ENCODE measurements at places on chromosomes 2 and 18.
A peak's percentile ranks its signal among the peaks of the same experiment; 100 is the strongest.

DNA sequence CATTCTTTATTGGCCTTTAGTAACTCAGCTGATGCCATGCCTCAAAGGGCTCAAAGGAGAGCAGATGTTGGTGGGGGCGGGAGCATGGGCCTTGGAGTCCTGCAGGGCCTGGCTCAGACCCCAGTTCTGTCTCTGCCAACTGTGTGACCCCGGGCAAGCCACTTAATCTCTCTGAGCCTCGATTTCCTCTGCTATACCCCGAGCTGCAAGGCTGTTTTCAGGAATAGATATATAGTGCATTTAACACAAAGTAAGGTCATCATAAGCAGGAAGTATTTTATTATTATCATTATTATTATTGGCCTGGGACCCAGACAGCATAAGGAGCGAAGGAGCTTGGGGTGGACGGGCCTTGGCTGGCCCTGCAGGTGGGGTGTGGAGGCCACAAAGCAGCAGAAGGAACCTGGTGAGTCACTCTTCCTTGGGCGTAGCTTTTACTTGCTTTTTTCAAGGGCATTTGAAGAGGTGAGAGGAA, 162.7 kb downstream of the INHBB start:
- DNase-seq, result no peak

DNA sequence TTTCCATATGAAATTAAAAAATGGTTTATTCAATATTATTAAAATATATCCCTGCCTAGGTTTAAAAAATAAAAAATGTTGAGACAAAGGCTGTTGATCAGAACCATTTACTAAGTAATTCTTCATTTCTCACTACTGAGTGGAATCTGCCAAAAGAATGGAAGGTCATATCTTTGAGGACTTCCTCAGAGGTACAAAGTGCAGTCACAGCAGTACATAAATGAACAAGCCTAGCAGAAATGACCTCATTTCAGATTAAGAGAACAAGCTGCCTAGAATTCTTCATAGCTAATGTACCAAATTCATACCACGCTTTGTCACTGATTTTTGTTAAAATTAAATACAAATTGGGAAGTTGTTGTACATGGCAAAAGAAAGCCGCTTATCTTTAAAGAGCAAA, 318.9 kb upstream of the TFPI start:
- no peak for DNase-seq

GRCh38 chr2:180222644-180223043, 215.5 kb upstream of the CWC22 start:
- DNase-seq, result no peak

DNA sequence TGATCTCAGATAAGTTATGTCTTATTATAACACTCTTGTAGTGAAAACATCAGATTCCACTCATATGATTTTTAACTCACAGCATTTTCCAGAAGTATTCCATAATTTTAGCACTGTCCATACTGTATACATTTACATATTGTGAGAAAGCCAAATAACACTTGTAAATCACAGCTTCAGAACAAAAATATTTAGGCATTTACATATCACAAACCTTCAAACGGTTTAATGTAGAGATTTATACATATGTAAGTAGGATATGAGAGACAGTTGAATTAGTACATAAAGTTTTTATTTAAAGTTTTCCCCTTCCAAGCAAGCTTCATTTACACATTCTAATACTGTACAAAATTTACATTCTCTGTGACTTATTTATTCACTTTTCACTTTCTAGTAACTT, 100.4 kb downstream of the KLHL14 start:
- no peak for DNase-seq

DNA sequence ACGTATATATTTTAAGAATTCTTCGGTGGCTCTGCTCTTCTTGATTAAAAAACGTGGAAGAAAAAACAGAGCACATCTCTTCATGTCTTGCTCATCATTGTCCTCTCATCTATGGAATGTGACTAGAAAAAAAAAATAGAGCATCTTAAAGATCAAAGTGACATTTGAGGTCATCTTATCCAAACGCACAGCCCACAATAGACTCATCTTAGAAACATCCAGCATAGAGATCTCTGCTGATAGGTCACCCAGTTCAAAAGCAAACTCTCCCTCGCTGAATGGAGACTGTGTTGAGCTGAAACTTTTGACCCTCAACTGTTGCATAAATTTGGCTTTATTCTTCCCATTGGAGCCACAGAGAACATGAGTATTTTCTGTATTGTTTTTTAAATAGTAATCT, 65.2 kb downstream of the CMPK2 start:
- DNase-seq, result no peak

DNA sequence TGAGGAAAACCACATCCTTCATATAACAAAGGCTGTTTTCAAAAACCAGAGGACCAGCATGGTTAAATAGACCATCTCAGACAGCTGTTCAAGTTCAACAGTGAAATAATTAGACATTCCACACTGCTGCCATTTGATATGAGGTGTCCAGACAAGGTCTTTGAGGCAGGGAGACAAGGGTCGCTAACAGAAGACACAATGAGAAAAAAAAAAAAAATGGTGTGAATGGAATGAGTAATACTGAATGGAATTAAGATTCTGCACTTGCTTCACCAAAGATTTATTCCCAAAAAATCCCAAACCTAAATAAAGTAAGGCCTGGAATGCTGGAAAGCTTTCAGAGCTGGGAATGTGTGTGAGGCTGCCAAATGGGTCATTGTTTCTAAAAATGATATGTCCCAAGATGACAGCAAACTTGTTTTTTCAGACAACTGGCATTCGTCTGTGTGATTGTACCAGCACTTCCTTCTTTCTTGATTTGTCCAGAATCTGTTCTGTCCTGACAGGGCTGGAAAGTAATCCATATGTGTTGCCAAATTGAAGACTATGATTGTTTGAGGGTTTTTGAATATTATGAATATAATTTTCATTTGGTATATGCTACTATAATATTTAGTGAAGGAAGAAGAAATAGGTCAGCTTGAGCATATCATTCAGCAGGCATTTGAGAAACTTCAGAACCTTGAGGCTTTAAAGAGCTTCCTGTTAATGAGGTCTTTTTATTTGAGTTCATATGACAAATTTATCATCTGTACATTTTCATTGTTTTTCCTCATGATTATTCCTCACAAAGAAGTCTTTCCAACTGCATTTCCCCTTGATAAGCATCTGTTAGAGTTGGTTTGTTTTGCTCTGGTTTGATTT, 85.2 kb upstream of the ITGA4 start:
- DNase-seq, result peak; percentile 3

DNA sequence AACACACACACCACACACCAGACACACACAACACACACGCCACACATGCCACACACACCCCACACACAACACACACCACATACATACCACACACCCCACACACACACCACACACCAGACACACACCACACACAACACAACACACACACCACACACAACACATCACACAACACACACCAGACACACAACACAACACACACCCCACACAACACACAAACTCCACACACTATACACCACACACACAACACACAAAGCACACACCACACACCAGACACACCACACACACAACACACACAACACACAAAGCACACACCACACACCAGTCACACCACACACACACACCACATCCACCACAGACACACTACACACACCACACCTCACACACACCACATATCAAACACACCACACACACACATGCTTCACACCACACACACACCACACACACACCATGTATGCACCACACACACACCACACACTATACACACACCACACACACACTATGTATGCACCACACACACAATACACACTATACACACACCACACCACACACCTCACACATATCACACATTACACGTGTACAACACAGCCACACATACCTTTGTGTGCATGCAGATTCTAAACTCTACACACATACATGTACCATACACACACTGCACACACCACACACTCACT, 72.2 kb downstream of the TMEM18 start:
- no peak for DNase-seq

GRCh38 chr2:198518935-198519334, 714.5 kb downstream of the PLCL1 start:
- DNase-seq, result no peak

- DNase-seq, result peak; percentile 47
Observed at GRCh38 chr18:48003426-48004349, 73.2 kb upstream of the SMAD2 start.

GRCh38 chr2:113112871-113113270, 14.5 kb upstream of the IL1RN start:
- no peak for DNase-seq

- no peak for DNase-seq
Observed at GRCh38 chr2:146305164-146305563, 1539.7 kb upstream of the ACVR2A start.

GRCh38 chr2:143280097-143280757, 151.0 kb downstream of the ARHGAP15 start:
- DNase-seq, result no peak

DNA sequence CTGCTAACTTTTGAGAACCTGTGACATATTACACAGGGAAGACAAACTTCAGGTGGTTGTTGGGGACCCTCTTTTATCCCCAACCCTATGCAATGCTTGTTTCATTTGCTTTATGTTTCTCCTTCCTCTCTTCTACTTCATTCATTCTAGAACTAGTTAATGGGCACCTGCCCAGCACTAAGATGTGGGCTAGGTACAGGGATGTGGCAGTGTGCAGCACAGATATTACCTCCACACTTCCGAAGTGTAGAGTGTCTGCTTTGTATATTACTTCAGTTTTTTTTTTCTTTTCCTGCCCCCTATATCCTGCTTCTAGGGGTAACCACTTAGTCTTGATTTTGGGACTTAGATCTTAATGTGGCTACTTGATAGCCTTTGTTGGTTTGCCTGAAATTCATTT, 35.1 kb downstream of the CD28 start:
- no peak for DNase-seq

DNA sequence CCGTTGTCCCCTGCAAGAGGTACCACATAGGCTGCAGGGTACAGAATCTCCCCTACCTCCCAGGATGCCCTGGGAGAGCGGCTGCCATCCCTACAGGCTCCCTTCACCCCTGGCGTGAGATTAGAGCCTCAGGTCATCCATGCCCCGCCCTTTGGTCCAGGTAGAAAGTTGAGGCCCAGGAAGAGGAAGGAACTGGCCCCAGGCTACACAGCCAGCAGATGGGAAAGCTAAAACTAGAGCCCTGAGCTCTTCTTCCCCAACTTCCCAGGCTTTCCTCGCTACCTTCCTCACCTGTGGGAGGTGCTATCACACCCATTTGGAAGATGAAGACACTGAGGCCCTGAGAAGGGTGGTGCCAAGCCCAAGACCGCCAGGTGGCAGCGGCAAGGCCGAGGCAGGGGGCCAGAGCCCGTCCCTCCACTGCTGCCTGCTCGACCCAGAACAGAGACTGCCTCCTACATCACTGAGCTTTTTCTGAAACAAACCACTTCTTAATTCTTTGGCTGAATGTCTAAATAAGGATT, 25.8 kb downstream of the CIB4 start:
- no peak for DNase-seq

All from HTR-8/SVneo (cell line).